ENCODE measurements at places on chromosomes 5 and 9.

DNA sequence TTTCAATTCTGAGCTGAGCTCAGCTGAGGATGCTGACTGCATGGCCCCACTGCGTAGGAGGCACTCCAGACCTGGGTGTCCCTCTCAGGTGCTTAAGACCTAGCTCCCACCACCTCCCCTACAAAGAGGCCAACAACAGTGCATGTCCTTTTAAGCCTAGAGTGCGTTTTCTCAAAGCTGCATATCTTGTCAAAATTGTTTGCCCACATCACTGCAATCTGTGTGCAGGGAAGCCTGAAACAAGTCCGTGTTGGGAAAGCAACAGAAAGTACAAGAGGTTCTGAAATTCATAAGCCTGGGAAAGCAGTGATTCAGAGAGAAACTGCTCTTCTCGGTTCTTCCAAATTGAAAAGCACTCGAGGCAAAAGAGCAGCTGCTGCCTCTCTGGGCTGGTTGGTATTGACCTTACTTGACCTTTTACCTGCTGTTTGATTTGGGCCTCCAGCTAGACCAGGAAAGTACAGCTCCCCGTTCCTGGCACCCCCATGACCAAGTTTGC is 238.4 kb downstream of the NR2F1-AS1 start:
- no peak for DNase-seq

DNA sequence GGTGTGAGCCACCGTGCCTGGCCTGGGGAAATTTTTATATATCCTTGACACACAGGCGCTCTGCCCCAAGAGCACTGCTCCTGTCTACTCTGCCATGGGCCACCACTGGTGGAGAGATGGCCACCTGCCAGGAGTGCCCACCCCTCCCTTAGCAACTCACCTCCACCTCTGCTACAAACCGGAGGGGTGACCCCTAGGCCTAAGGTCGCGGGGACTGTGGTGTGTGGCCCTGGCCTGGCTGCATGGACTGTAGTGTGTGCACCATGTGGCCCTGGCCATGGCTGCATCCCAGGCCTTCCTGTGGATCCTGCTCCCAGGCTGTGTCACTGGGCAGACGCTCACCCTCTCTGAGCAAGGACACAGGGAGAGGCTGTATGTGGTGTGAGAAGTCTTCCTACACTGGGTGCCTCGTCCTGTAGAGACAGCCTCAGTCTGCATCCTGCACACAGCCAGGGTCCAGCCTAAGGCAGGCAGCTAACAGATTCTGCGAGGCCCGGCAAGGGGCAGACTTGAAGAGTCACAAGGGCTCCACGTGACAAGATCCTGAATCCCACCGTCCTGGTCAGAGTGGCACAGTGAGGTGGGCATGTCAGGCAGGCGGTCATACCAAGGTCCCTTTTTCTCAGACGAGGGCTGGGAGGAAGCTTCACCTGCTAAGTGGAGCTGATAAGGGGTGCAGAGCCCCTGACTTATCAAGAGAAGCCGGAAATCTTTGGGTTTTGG is 10.3 kb downstream of the NINJ1 start:
- DNase-seq = no peak

DNA sequence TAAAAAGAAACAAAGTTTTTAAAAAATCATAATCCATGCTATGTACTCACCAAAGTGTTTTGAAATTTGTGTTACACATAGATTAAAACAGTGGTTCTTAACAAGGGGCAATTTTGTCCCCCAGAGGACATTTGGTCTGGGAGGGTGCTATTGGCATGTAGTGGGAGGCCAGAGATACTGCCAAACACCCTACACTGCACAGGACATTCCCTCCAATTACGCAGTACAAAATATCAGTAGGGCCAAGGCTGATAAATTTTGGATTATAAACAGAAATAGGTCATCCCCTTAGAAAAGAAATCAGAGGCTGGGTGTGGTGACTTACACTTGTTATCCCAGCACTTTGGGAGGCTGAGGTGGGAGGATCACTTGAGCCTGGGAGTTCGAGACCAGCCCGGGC is 38.9 kb downstream of the ELL2 start:
- no peak for DNase-seq

DNA sequence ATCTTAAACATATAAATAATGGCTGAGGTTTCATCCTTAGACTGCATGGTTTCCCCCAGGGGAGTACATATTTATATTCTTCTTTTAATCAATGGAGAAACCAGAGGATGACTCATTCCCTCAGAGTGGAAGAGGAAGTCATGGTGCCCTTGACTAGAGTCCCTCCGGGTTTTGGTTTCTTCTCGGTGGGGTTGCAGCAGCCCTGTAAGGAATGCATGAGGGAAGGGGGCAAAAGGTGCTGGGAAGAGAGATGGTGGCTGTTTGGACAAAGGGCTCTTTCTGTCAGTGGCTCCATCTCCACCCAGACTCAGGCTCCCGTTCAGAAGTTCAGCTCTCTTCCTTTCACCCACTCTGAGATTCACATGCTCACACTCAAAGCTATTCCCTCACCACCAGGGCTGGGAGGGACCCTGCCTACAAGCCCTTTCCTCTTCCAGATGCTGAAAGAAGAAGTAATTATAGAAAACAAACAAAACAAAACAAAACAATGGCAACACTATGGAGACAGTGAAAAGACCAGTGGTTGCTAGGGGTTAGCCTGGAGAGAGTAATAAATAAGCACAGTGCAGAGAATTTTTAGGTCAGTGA is 129.8 kb upstream of the IL12B start:
- DNase-seq = no peak

- peak; percentile 58 for DNase-seq
Measured at GRCh38 chr5:54867310-54867944, 118.0 kb downstream of the ESM1 start.

DNA sequence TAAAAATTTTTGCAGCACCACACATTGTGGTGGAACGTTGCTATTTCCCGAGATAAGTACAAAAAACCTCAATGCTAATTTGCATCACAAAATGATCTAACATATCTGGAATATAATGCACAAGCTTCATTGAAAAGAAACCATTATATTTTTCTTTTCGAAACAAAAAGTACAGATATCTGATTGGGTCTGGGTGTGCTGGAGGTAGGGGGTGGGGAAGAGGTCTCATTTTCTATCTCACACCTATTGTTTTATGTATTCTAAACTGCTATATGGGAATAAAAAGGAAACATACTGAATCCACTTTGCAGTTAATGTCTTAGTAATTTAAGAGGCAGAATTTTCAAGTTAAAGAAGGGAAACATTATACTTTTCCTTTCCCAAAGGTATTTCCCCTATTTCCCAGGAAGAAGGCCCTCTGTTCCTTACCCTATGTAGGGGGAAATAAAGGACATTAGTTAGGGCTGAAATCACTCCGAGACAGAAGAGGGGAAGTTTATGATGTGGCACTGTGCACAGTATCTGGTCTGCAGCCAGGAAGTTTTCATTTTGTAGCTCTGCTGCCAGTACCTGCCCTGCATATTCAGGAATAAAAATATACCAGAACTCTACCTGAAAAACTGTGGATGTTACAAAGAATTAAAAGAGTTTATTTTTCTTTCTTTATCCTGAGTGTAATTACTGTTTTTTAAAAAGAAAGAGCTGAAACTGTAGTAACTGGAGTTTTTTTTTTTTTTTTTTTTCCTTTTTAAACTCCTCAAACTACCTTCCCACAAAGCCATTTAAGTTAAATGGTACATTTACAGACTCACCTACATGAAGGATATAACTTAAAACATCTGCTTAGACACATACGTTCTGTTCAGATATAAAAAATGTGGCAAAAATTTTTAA is 7.4 kb downstream of the MEF2C start:
- DNase-seq = no peak

- peak; percentile 95 for DNase-seq
Measured at GRCh38 chr5:124649491-124650146, 96.8 kb downstream of the ZNF608 start.

DNA sequence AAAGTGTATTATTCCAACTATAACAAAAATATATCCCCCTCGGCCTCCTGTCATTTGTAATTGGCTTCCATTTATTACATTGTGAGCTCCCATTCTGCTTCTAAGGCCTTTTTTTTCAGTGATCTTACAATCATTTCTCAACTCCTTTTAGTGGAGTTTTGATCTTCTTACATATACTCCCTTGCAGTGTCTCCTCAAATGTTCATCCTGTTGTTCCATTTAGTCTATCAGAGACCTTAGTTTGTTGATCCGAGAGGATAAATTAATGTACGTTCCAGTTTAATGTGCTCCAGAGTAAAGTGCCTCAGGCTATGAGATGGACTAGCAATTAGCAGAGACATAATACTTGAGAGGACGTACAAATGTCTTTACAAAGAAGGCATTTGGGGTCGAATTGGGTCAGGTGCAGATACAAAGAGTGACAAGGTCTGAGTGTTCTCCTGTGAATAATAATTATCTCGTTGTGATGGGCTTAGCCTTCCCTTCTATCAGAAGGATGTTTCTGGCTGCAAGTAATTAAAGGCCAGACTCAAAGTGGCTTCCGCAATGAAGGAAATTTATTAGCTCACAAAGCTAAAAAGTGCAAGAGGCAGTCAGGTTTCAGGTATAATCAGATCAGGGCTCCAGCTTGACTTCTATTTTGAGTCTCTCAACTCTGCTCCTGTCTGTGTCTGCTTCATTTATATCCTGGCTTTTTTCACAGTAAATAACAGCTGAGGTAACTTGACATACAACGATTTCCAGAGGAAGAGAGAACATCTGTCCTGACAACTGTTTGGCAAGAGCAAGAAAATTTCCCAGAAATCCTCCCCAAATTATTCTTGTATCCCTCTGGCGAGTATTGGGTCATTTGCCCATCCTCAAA is 30.1 kb downstream of the ARRDC3 start:
- no peak for DNase-seq

- DNase-seq = no peak
Measured at GRCh38 chr5:68217528-68217927, 2.0 kb downstream of the PIK3R1 start.

DNA sequence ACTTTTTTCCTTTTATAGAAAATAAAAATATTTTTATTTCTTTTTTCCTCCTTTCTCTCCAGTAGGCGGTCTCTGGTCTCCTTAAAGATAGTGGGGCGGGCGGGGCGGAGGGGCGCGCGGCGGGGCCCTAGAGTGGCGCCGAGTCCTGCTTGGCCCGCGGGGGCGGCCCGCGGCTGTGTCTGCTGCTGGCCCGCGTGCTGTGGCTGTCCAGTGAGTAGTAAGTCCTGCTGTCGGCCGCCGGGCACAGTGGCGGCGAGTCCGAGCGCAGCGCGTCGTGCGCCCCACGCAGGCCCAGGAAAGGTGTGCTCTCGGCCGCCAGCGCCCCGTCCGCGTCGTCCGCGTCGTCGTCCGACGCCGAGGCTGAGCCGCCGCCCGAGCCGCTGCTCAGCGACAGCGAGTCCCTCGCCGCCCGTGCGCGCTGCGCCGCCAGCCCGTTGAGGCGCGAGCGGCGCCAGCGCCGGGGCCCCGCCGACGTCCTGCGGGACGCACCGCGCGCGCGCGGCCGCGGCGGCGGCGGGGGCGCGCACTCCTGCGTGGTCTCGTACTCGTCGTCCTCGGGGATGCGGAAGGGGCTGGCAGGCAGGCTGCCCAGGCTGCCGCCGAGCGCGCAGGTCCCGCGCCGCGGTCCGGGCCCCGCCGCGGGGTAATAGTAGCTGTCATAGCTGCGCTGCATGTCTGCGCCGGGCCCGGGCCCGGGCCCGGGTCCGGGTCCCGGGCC is 52.3 kb downstream of the PSD2 start:
- peak; percentile 41 for DNase-seq

GRCh38 chr9:114166614-114167572 is 11.6 kb downstream of the COL27A1 start:
- no peak for DNase-seq

GRCh38 chr9:124834591-124834990 is 18.7 kb upstream of the WDR38 start:
- no peak for DNase-seq

GRCh38 chr5:41156739-41157138 is 56.6 kb downstream of the C6 start:
- DNase-seq = no peak

DNA sequence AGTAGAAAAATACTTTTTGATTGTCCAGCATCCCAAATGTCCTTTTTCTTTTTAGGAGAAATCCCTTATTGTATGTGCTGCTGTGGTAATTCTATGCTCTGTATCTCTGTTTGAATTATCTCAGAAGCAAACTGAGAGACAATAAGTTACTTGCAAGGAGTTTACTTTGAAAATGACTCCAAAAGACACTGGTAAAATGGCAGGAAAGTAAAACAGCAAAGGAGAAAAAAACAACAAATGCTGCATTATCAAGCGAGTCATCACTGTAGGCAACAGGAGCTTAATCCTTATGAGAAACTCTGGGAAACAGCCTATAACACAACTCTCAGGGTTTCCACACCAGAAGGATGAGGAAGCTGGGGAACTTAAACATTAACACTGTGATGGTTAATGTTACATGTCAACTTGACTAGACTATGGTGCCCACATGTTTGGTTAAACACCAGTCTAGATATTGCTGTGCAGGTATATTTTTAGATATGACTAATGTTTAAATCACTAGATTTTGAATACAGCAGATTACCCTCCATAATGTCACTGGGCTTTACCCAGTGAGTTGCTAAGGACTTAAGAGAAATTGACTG is 92.6 kb upstream of the GAS1 start:
- DNase-seq = no peak

GRCh38 chr9:132032238-132032950 is 47.3 kb downstream of the MED27 start:
- no peak for DNase-seq

- DNase-seq = no peak
Measured at GRCh38 chr5:127766676-127767335, 63.6 kb downstream of the CCDC192 start.

DNA sequence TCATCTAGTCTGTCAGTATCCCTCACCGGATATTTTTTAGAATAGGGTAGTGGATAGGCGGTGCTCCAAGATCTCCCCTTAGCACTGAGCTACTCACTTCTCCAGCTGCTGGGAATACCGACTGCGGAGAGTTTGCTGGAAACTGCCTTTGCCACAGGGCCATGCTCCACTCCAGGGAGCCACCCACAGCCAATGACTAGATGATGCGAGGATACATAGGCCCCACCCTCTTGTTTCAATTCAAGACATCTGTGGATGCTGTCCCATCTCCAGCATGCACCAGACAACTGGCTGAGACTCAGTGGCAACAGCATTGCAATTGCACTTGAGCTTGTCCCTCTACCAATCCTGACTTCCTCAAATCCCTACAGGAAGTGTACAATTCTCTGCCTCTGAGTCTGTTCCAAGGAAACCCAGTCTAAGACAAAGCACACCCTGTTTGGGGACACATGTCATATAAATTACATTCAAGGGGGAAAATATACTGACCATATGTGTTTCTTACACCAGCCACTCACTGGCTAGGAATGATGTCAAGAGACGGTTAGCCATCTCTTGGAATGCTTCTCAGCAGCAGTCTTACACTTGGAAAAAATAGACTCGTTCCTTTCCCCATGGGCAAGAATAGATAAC is 312.6 kb upstream of the KIF2A start:
- DNase-seq = no peak

- no peak for DNase-seq
Measured at GRCh38 chr9:134187891-134188385, 23.6 kb upstream of the RNU6ATAC start.

- DNase-seq = no peak
Measured at GRCh38 chr5:103120607-103121200, 603 bp downstream of the PPIP5K2 start.

DNA sequence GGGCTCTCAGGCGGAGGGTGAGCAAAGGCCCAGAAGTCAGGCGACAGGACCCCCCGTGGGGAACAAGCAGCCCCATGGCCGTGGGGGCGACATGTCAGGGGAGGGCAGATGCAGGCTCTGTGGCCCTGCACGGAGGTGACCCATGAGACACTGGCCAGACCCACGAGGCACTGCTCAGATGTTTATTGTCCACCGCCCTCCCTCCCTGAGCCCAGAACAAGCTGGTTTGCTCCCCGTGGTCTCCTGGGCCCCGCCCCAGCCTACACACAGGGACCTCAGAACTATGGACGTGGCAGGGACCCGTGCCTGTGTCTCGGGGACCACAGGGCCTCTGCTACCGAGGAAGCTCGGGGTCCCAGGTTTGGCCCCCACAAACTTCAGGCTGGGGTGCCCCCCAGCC is 1.9 kb downstream of the FUT7 start:
- DNase-seq = no peak
